Neural crest cell (in vitro differentiated cells): ENCODE measurements at places on chromosomes 1 and 21.

DNA sequence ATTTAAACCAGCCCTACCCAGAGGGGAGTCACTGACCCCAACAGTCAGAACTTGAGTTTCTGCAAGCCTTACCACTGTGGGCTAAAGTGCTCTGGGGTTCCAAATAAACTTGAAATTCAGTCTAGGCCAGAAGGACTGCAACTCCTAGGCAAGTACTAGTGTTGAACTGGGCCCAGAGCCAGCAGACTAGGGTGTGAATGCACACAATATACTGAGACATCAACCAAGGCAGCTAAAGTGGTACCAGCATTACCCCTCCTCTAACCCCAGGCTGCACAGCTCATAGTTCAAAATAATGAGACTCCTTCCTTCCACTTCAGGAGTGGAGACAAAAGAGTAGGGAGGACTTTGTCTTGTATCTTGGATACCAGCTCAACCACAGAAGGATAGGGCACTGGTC lies 18.9 kb upstream of the IL20 start:
- DNase-seq = no peak

DNA sequence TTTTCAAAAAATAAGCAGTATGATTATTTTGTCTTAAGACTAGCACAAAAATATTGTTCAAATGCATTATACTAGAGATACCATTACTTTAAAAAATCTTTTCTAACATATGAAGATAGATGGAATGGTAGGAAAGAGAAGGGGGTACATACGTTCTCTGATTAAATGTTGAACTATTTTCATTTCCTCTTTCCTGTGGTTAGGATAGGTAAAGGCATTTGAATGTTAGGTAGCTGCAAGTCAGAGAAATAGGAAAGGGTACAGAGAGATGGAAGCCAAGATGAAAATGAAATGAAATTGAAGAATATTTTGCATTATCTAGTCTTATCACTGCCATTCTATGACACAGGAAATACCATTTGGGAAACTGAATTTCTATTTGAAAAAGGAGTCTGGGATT lies 28.3 kb downstream of the TLCD4 start:
- no peak for DNase-seq

GRCh38 chr1:217048104-217048707 lies 325.0 kb upstream of the ESRRG start:
- DNase-seq = peak; percentile 3

DNA sequence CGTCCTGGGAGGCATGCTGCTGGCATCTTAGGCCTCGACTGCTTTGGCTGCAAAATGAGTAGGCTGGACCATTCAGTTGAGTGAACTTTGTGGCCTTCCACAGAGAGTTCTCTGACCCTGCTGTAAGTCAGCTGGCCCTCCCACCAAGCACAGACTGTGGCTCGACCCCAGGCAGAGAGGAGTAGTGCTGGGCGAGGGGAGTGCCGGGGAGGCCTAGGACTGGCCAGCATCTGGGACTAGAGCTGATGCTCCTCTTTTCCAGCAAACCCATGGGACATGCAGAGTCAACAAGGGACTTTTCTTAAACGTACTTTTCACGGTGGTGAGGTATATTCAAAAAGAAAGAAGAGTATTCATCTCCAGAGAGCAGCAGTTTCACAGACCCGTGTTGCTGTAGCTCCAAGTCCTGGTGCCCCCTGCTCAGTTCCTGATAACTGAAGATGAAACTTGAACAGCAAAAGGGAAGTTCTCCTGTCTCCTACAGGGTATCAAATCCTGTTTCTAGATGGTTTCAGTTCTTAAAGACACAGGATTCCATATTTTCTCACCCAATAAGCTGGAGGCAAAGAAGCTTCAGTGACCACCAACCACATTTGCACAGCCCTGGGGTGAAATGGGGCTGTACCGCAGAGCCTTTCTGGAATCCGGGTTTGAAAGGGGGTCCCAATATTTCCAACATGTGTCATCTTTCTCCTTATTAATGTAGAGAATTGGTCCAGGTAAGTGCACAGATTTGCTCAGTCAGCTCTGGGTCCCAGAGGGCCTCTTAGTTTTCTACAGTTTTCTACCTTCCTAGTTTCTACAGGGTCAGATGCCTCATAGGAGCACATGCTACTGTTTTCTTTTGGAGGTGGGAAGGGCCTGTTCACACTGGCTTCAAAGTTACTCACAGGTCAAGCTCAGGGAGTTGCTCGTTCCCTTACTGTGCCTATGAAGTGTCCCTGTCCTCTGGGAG lies 20.9 kb downstream of the BATF3 start:
- no peak for DNase-seq

DNA sequence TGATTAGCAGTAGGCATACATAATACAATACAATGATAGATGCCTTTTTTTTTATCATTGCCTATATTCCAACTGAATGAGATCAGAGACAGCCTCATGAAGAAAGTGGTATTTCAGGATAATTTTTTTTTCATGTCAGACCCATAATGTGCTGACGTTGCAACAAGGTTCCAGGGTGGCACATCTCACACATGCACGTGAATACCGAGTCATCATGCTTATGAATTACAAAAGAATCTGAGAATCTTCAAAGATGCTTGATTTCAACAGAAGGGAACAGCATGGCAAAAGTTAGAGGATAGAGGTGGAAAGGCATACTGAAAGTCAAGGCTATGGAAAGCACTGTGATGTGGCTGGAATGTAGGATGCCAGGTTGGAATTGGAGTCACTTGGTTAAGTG lies 5.0 kb upstream of the RNF11 start:
- DNase-seq = no peak

GRCh38 chr1:222547944-222548671 lies at the start of gene HHIPL2:
HHIPL2 (minus strand) TSS chr1:222548104; CDS start chr1:222548044, 60 bp downstream.
- no peak for DNase-seq

DNA sequence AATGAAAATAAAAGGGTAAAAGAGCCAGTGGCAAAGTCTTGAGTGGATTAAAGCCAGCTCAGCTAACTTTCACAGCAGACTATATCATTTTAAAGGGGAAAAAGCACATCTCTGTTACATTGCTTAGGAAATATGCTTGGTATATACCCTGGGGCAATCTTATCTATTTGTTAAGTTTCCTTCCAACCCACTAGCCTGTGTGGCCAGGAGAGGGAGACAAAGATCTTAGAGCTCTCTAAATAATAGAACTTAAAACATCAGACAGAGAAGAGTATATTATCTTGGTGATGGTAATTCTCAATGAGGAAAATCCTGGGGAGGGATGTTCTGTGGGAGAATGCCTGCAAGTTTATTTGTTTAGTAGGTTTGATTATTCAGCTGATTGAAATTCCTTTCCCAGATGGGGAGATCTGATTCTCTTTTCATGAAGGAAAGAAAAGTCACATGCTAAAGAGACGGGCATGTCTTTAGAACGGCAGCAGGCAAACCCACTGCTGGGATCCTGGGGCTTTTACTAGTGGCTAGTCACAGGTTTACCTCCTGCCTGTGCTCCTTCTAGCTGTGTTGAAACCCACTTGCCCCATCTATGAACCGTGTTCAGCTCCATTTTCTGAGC lies 3.6 kb downstream of the KCNE2 start:
- peak; percentile 45 for DNase-seq
